Fibroblast of the aortic adventitia (primary cell): ENCODE measurements at places on chromosomes 1 and 21.

- no peak for DNase-seq
Observed at GRCh38 chr1:12696658-12697057, 19.3 kb upstream of the AADACL3 start.

- DNase-seq: no peak
Observed at GRCh38 chr1:79693441-79694114, 687.0 kb upstream of the ADGRL4 start.

DNA sequence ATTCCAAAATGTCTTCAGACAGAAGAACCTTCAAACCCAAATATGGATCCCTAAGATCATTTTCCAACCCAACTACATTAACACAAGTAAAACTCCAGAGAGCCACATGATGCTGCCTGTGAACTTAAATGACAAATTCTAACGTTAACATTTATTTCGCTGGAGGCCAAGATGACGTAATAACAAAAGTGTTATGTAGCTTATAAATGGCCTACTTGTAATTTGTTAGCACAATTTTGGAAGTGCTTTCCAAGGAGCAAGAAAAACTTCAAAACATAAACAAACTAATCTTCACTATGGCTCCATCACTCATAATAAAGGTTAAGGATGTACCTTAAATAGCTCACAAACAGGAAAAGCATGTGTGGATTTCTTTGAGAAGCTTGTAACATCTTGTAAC is 126.7 kb downstream of the HLCS start:
- DNase-seq: no peak

DNA sequence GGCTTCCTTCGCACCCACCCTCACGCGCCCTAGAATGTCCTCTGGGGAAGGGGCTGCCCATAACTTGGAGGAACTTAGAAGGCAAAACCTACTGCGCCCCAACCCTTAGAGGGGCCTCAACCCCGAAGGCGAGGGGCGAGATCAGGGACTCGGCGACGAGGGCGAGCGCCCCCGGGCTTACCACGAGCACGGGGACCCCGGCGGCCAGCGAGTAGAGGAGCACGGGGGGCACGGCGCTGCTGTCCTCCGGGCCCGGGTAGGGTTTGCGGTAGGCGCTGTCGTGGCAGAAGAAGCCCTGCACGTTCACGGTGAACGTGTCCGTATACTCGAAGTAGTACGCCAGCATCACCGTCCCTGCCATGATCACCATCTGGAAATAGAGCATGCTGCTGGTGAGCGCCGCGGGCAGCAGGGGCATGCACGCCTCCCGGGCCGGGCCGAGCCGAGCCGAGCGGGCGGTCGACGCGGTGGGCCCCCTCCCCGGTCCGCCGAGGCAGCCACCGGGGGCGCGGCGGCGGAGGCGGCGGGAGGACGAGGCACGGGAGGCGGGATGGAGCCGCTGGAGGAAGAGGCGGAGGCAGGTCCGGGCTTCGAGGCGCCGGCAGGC is 304 bp downstream of the PLPPR5 start:
- peak; percentile 8 for DNase-seq

DNA sequence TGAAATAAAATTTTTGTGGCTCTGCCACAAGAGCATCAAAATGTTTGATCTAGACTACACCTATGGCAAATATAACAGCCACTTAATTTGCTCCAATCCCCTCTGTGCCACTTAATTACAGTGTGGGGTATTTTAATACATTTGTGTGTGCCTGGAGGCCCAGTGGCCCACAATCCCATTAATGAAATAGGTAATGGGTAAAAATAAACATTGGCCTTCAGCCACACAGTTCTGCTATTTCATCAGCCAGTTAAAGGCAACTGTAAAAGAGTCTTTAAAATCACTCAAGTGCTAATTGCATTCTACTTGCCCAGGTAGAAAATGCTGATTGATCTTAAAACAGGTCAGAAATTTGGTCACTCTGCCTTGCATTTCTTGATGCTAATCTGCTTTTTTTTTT is 151.6 kb upstream of the UBE2U start:
- DNase-seq: peak; percentile 40

DNA sequence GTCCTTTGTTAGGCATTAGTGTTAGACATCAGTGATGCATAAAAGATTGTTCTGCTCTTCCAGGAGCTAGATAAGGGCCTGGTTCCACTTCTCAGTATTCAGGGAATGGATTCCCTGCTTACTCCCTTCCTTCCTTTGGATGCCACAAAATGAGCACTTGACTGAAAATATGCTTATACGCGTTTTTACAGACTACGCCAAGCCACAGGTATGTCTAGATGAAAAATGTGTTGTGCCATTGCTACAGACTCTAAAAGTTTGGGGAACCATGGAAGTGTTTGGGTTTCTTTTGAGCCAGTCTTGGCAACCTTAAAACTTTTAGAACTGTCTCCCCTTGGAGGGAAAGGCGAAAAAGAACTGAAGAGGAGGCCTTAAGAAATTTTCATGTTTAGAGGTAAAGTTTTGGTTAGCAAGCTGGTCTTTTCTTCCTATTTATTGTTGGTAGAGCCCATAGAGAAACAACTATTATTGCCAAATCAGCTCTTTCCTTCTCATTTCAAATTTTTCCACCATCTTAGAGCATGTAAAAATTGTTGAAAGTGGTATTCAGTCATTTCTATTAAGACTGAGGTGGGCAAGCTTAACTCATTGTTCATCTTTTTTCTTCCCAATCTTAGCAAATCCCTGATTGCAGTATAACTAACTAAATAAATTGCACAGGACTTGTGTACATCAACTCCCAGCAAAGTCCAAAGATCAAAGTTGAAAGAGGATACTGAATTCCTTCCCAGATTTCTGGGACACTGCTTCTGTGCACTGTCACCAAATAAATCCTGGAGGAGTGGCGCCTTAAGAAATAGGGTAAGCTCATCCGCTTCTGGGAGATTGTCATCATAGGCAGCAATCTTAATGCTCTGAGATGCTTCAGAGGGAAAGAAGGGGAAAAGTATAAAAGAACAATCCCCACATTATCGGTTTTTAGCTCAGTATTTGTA is 18.9 kb downstream of the FGGY start:
- DNase-seq: peak; percentile 39

- no peak for DNase-seq
Observed at GRCh38 chr1:31243501-31244286, 4.0 kb upstream of the NKAIN1 start.

DNA sequence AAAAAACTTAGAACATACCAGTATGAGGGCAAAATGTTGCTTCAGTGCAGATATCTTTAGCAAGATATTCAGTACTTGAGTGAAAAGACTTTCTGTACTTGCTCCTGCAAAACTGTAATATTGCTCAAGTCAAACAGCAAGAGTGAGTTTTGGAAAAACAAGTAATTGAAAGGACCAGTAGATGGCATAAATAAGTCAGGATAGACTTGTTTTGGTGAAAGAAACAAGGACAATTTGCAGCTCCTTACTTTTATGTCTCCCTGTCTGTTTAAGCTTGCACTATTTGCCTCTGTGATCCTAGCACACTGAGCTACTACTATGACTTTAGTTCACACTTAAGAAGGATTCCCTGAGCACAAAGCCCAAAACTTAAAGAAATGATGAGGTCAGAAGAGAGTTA is 39.1 kb downstream of the IFI44 start:
- DNase-seq: peak; percentile 82

DNA sequence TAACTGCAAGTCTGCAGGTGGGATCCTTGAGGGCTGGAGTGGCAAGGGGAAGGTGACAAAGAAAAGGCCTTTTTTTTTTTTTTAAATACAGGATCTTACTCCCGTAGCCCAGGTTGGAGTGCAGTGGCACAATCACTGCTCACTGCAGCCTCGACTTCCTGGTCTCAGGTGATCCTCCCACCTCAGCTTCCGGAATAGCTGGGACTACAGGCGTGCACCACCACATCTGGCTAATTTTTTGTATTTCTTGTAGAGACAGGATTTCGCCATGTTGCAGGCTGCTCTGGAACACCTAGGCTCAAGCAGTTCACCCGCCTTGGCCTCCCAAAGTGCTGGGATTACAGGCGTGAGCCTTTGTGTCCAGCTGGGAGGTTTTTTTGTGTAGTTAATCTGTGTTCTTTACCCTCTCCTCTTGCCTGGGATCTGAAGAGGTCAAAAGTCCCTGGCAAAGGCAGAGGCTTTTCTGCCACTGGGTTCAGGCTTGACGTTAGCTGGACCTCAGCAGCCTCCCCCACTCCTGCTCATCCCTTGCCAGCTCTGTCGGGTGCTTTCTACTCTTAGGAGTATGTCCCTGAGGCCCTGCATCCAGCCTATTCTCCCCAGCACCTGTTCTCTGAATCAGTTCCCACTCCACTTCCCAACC is 5.2 kb downstream of the IL6R start:
- no peak for DNase-seq

DNA sequence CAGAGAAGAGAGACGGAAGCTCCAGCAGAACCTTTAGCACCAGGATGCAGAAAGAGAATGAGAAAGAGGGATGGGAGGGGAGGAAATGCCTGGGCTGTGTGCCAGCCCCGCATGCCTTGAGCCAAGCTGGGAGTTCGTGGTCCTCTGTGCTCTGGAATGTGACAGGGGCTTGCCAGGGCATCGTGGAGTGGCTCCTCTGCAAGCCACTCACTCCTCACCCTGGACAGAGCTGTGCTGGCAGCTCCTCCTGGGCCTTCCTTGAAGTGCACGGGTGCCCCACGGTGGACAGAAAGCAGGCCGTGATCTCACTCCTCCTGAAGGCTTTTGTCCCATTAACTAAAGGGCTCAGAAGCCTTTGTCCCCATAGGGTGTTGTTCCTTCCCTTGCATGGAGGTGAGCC is 34.8 kb upstream of the PRELP start:
- peak; percentile 87 for DNase-seq

- peak; percentile 76 for DNase-seq
Observed at GRCh38 chr1:206021626-206022365, 1.9 kb downstream of the CTSE start.

- no peak for DNase-seq
Observed at GRCh38 chr1:38283696-38284470, 237.3 kb upstream of the POU3F1 start.
